ENCODE measurements at places on chromosomes 7 and 10.

- no peak for DNase-seq
Observed at GRCh38 chr10:43407576-43408330, 1.2 kb downstream of the HNRNPF start.

- DNase-seq, result no peak
Observed at GRCh38 chr7:106313966-106314365, 29.2 kb upstream of the NAMPT start.

GRCh38 chr10:127266431-127266830 lies 70.0 kb upstream of the INSYN2A start:
- no peak for DNase-seq

DNA sequence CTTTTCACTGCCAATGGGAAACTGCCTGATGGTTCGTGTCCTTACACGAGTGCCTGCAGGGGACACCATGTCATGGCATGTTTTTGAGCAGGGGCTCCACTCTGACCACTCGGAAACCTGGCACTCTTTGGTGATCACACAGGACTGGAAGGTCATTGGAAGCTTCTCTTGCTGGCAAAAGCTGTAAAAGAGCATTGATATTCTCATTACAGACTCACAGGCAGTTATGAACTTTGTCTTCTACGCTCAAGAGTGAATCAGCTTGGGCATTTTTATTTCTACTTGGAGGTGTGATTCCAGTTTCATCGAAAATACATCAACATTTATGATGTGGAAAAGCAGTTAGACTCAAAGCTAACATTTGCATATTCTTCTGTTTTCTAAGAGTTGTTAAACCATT lies 238.7 kb downstream of the THSD7A start:
- DNase-seq, result no peak

- no peak for DNase-seq
Observed at GRCh38 chr10:125928928-125929585, 32.7 kb downstream of the FANK1 start.

DNA sequence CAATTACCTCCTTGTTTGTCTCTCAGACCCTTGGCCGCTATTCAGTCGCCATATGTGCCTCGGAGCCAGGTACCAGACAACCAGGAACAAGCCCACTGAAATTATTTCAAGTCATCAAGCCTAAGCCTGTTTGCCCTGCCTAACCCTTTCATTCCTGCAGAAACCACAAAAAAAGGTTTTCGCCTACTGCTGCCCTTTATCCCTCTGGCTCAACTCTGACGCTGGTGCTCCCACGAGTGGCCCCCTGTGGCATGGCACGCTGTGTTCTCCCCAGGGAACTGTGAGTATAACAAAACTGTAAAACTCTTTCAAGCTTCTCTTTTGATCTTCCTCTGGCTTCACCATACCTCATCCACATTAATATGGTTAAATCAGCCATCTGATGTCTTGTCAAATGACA lies 215.7 kb upstream of the CDC14C start:
- no peak for DNase-seq

GRCh38 chr10:104735036-104735756 lies 94.1 kb downstream of the SORCS3 start:
- DNase-seq, result no peak

Data from NCI-H1417 treated with DMSO at 0.1 percent for 48 hours (cell line).